ENCODE measurements at places on chromosomes 12 and 14. TPM values are rescaled to one million over a fixed set of nuclear protein-coding genes. Genes with fewer than 3 reads are reported as not detected.

BEGAIN gene
- 0.59 TPM for total RNA-seq

PAPLN gene
- 14.5 TPM for total RNA-seq

DNA sequence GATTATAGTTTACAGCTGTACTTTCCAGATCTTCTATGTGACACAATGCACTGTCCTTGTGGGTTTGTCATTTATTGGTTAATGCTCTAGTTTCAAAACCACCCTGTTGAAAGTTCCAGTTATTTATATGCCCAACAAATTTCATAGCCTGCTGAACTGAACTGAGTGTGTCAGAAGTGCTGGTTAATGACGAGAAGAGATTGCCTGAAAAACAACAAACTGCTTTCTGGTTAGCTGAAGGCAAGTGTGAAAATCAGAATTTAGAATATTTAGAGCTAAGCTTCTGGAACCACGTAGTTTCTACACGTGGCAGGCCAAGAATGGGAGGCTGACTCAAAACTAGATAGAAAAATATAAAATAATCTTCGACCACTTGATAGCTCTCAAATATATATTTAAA is 19.1 kb upstream of the RIN3 start:
- H3K27me3 ChIP-seq = no peaks in the 10 kb centered on the region
- no peaks in the 10 kb centered on the region for H3K4me1 ChIP-seq
- H3K36me3 ChIP-seq = no peaks in the 10 kb centered on the region

PROX2 gene
- total RNA-seq = not detected

DNA sequence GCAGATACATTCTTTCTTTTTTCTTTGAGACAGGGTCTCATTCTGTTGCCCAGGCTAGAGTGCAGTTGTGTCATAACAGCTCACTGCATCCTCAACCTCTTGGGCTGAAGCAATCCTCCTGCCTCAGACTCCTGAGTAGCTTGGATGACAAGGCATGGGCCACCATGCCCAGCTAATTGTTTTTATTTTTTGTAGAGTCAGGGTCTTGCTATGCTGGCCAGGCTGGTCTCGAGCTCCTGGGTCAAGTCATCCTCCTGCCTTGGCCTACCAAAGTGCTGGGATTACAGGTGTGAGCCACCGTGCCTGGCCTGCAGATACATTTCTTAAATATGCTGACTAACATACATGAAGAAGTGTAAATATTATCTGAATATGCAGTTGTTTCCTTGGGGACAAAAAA is 115.8 kb downstream of the HECTD4 start:
- H3K27me3 ChIP-seq = no peaks in the 10 kb centered on the region
- H3K27ac ChIP-seq = no peak overlapping the region
- no peak for DNase-seq
- H3K4me1 ChIP-seq = peaks cover 3% of the 10 kb centered on the region
- H3K36me3 ChIP-seq = peaks cover 74% of the 10 kb centered on the region

NEUROD4 gene
- not detected for total RNA-seq

- peaks cover 60% of the 10 kb centered on the region for H3K36me3 ChIP-seq
- H3K27ac ChIP-seq = no peak overlapping the region
Measured at GRCh38 chr12:8096281-8096915, 14.3 kb downstream of the NECAP1 start.

- DNase-seq = peak; percentile 42
- no peak overlapping the region for H3K4me3 ChIP-seq
- H3K27me3 ChIP-seq = no peaks in the 10 kb centered on the region
- no peaks in the 10 kb centered on the region for H3K36me3 ChIP-seq
Measured at GRCh38 chr12:131675126-131676080, 35.5 kb upstream of the SFSWAP start.

CMA1 gene
- total RNA-seq = not detected

DNA sequence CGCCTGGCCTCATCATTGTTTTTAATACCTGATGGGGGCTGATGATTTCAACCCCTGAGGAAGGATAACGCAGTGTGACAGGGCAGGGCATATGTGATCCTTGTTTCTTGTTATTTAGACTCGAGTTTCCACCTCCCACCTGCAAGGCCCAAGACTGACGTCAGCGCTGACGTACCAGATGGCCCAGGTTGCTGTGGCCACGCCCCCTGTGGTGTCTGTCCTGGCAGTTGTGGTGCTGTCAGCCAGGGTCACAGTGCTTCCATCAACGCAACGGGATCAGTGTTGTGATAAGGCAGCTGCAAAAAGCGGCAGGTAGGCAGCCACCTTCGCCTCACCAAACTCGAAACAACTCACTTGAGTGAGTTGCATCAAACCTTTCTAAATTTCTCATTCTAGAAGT is 18.4 kb downstream of the DDX51 start:
- no peaks in the 10 kb centered on the region for H3K27me3 ChIP-seq
- H3K4me1 ChIP-seq = no peaks in the 10 kb centered on the region
- H3K4me3 ChIP-seq = no peak overlapping the region
- H3K27ac ChIP-seq = no peak overlapping the region

DNA sequence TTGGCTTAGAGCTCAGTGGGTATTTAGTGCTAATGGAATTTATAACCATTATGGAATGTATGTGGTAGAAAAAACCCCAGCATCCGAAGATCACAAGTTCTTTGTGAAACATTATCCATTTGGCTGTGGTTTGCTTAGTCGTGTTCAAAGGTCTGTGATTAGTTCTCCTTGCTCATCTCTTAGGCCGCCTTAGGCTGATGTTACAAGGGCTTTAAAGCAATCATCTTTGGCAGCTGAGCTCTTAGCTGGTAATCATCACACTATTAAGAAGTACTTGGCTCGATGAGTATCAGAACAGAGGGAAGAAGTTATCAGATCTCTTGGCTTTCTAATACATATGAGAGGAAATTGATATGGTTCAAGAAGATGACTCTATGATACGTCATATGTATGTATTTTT is 124.1 kb upstream of the E2F7 start:
- no peak overlapping the region for H3K27ac ChIP-seq
- DNase-seq = no peak
- no peaks in the 10 kb centered on the region for H3K36me3 ChIP-seq

DNA sequence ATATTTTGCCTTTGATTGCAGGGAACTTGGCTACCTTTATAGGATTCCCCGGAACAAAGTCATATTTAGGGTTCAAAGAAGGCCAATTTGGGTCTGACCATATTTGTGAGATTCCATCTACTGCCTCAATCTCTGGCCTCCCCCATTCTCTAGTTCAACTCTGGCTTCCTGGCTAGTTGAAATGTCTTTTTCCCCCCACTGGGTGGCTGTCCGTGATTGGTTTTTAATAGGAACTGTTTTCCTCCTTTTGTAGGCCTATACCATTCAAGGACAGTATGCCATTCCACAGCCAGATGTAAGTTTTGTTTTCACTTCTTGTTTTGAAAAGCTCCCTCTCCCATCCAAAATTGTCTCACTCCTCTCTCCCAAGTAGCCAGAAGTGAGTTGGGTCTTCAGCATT is 13.8 kb downstream of the PCBP2 start:
- H3K36me3 ChIP-seq = peaks cover 98% of the 10 kb centered on the region
- peaks cover 14% of the 10 kb centered on the region for H3K4me1 ChIP-seq
- no peaks in the 10 kb centered on the region for H3K27me3 ChIP-seq
- H3K27ac ChIP-seq = peak overlapping the region; percentile 2
- peak overlapping the region; percentile 19 for H3K4me3 ChIP-seq

DNA sequence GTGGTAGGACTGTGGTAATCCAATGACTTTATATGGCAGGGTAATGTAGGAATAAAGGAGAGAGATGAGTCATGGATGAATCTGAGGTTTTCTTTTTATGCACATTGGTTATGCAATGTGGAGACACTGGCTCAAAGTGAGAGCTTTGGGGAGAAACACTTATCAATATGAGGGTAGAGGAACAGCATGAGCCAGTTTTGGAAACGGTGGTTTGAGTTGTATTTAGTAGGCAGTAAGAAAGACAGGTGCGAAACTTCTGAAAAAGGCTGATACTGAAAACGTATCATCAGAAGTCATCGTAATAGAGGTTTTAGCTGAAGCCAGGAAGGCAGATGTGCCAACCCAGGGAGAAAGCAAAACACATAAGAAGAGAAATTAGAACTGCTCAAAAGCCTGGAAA is 854.8 kb upstream of the SEL1L start:
- H3K36me3 ChIP-seq = no peaks in the 10 kb centered on the region
- H3K4me3 ChIP-seq = no peak overlapping the region
- DNase-seq = no peak

All from endodermal cell (in vitro differentiated cells).